GM23338 (cell line): ENCODE measurements at places on chromosomes 12 and 14. TPM values are rescaled to one million over a fixed set of nuclear protein-coding genes. Genes with fewer than 3 reads are reported as not detected.

ACSM4 gene
- total RNA-seq, result not detected in 2 replicates

INSM2 gene
- not detected in 2 replicates for total RNA-seq

RPS6KA5 gene
- 2.0 and 2.1 TPM in 2 replicates for total RNA-seq

BCL11B gene
- 5.6 and 6.7 TPM in 2 replicates for total RNA-seq

DNA sequence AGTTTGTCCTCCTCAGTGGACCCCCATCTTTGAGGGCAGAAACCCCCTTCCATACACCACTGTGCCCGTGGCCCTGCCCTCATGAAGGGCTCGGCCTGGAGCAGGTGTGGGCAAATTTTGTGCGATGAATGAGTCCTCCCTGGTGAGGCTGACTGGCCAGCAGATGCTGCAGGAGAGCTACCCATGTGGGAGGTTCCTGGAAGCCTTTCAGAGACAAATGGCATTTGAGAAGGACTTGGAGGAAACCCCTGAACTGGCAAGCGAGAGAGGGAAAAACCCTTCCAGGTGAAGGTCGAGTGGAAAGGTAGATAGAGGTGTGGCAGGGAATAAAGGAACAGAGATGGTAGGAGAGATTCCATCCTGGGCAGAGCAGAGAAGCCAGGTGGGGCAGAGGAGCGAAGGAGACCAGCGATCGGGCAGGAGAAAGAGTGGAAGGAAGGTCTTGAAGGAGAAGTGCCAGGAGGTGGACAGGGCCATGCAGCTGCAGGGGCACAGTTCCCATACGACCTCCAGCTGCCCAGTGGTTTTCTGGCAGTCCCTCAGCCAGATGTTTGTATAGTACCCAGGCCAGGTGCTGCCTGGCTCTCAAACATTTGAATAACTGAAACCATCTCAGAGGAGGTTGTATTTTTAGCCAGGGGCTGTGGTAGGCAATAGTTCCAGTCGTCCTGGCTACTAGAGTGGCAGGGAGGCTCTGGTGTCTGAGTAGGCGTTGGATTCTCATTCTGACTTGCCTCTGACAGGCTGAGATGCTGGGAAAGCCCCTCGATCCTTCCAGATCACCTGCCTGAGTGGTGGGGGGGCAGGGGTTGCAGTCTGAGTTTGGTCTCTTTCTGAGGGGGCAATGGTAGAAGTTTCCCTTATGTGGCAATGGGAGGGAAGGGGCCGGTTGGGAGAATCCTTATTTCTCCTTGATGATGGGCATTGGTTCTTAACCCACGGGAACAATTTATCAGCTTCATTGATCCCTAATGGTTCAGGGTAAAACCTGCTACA is 40.1 kb downstream of the FBXL14 start:
- H3K27ac ChIP-seq, result no peak overlapping the region
- H3K4me1 ChIP-seq, result no peaks in the 10 kb centered on the region
- H3K4me3 ChIP-seq, result no peak overlapping the region
- no peaks in the 10 kb centered on the region for H3K36me3 ChIP-seq
